Adrenal gland (tissue), 19 donors: ENCODE measurements at places on chromosomes 6 and 20. TPM values are rescaled to one million over a fixed set of nuclear protein-coding genes. Genes with fewer than 3 reads are reported as not detected.

Gene NRM
- 10.1 TPM for total RNA-seq

Gene DNAH8
- not detected for total RNA-seq

Gene KHDC1L
- not detected for total RNA-seq

Gene C6orf15
- total RNA-seq = not detected

Gene JPH2
- 5.3 TPM for total RNA-seq

Gene TINAG
- total RNA-seq = not detected

Gene SLC2A10
- total RNA-seq = 8.5 TPM

Gene SOX4
- total RNA-seq = 10.1 TPM

Gene CALHM4
- total RNA-seq = not detected

Gene IL17A
- total RNA-seq = not detected

Gene PIGU
- 21.3 TPM for total RNA-seq

GRCh38 chr6:67717281-67717680 is 917.8 kb upstream of the ADGRB3 start:
- DNase-seq = no peak

- no peak for DNase-seq
Measured at GRCh38 chr20:40008177-40008576, 680.9 kb downstream of the MAFB start.

DNA sequence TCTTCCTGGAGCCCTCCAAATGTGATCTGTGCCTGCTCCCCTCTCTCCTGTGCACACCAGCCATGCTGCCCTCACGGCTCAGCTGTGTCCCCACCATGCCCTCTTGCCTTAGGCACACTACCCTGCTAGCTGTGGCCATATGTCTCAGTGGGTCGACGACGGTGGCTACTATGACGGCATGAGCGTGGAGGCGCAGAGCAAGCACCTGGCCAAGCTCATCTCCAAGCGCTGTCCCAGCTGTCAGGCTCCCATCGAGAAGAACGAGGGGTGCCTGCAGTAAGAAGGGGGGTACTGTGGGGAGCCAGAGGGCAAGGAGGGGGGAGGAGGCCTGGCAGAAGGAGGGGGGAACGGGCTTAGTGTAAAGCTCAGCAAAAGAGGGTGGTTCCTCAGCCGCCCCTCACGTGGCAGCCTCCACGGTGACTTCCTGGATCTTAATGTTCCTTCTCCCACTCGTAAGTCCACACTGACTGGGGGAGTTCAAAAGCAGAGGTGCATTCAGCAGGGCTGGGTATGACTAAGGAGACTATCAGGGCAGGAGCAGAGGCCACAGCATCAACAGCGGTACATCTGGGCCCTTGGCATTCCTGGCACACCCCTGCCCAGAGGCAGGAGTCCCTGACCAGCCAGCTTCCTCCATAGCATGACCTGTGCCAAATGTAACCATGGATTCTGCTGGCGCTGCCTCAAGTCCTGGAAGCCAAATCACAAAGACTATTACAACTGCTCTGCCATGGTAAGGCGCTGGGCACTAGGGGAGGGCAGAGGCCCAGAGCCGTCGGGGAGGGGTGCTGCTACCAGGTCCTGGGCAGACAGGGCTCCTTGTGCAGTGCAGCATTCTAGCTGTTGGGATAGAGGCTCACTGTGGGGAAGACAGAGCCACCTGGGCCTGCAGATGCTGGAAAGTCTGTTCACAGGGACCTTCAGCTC is 8.0 kb downstream of the DNPH1 start:
- no peak for DNase-seq

- DNase-seq = no peak
Measured at GRCh38 chr6:161630674-161631073, 356.8 kb upstream of the AGPAT4 start.

DNA sequence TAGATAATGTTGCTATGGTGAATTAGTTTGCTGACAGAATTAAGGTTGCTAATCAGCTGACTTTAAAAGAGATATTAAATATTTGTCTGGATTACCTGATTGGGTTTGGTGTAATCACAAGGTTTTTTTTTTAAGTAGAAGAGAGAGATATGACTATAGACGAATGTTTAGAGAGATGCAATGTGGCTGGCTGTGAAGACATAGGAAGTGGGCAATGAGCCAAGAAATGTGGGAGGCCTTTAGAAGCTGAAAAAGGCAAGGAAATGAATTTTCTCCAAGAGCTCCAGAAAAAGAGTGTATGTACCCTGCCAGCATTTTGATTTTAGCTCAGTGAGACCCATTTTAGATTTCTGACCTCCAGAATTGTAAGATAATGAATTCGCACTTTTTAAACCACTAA is 598.3 kb downstream of the PKHD1 start:
- no peak for DNase-seq

DNA sequence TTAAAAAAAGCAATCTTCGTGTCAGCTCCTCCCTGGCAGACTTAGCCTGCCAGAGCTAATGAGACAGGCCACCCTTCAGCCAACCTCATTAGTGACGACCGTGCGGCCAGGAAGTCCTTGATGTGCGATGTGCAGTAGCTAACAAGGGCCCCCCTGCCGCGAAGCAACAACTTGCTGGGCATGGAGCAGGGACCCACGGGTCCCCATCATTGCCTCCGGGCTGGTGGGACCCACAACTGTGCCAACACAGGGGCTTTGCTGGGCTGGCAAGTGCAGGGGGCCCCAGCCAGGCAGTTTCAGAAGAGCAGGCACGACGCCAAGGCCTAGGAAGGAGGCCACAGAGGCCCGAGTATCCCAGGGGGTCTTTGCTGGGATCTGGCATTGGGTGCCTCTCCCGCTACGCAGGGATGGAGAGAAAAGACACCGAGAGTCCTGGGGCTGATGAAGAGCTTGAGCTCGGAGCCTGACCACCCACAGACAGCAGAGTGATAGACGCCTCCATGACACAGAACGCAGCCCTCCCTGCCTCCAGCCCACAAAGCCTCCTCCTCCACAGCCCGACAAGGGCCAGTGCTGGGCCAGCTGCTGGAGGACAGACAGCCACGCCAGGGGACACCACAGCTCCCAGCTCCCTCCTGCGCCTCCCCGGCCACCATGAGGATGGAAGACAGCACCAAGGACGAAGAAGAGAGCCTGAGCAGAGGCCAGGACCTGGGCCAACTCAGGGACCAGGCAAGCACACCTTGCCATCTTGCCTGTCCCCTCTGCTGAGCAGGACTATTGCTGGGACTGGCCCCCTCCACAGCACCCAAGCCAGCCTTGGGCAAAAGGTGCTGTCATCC is 96.6 kb downstream of the YTHDF1 start:
- no peak for DNase-seq

GRCh38 chr6:128337619-128338018 is 182.8 kb downstream of the PTPRK start:
- DNase-seq = no peak

- DNase-seq = no peak
Measured at GRCh38 chr20:50584687-50585086, 74.5 kb downstream of the PTPN1 start.

DNA sequence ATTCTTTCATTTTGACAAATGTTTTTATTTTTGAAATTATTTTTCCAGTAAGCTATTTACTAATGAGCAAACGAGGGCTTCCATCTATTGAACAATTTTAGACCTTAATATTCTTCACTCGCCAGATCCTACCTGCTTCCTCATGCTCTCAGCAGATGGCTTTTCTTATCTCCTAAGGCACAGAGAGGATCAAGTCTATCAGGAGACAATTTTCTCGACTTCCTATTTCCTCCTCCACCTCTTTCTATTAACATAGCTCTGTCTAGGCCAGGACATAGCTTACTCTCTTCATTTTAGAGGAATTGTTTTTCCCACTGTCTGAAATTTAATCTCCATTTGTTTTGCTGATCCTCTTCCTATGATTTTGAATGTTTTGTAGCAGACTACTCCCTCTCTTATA is 87.0 kb upstream of the MAN1A1 start:
- no peak for DNase-seq

DNA sequence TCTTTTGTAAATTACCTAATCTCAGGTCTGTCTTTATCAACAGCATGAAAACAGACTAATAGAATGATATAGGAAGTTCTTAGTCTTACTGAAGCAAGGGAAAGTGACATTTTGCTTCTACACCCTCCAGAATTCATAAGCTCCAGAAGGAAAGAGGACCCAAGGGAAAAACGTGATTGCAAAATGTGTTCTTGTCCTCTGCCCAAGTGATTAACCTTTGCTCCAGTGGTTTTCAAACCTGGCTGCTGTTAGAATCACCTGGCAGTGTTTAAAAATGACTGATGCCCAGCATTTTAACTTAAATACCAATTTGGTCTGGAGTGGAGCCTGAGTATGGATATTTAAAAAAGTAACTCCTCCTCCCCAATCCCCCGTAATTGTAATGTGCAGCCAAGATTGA is 191.4 kb downstream of the SLC16A10 start:
- no peak for DNase-seq

GRCh38 chr20:44646641-44647274 is 4.7 kb downstream of the ADA start:
- no peak for DNase-seq

DNA sequence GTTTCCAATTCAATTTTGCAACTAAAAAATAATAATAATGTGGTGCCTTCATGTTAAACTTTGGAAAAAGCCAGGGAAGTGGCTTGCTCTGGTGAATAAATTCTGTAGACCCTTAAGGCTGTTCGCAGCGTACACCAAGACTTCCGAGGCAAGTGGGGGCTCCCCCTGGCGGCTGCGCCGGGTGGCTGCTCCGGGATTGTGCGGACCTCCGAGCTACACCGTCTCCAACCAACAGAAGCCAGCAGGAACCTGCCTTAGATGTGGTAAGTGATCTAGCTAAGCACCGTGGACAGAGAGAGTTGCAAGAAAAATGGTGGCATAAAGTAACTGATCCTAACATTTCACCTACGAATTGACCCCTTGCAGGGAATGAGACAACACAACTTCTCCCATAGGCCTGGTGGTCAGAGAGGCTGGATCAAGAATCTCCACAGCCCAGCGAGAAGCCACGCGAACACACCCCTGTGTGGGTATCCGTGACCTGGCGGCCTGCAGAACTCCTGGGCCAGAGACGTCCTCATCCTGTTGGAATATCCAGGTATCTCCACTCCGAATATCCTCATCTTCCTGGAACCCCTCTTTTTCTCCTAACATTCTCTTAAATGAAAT is 69.6 kb downstream of the TBXT start:
- peak; percentile 85 for DNase-seq

DNA sequence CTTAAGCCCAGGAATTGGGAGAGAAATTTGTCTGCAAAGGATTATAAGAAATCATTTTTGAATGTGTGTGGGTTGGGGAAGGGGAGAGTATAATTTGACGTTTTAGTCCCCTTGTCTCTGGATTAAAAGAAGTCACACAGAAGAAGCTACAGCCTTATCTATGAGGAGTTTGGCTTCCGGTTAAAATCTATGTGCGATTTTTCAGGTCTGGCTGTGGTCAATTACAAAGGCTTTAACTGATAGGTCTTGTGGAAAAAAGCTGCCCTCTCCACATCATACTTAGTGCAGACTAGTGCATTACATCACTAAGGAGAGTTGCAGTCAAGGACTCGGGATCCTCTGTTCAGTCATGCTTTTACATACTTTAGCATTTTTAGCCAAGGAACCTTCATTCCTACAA is 80.3 kb upstream of the HTR1B start:
- no peak for DNase-seq

- DNase-seq = peak; percentile 13
Measured at GRCh38 chr6:152775428-152775827, 24.8 kb downstream of the VIP start.

- DNase-seq = no peak
Measured at GRCh38 chr20:64224351-64225170, 31.0 kb upstream of the PCMTD2 start.

- DNase-seq = no peak
Measured at GRCh38 chr6:71222671-71223070, 65.9 kb upstream of the OGFRL1 start.

GRCh38 chr20:33667245-33667675 is 517 bp downstream of the ACTL10 start:
- DNase-seq = peak; percentile 72
